Hematopoietic multipotent progenitor cell treated with erythropoietin and hydrocortisone succinate and interleukin-3 and kit ligand, for 6 days (in vitro differentiated cells): ENCODE measurements at places on chromosomes 16 and 17.

DNA sequence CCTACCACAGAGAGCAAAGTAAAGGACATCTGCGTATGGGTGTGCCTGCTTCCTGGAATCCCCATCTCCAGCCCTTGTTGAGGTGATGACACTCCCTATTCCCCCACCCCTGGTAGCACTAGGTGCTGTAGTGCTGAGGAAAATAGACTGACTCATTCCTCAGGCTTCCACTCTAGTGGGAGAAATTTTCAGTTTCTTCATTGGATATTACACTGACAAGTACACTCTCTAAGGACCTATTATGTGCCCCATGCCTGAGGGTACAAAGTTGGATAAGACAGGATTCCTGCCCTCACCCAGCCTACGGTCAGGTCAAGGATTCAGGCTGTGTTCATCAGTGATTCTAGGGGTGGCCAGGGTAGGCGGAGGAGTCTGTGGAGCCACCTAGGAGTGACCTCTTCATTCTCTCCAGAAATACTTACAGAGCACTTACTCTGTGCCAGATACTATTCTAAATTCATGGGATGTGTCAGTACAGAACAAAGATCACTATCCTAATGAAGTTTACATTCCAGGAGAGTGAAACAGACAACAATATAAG, 4.5 kb upstream of the ZC3H7A start:
- DNase-seq = no peak

DNA sequence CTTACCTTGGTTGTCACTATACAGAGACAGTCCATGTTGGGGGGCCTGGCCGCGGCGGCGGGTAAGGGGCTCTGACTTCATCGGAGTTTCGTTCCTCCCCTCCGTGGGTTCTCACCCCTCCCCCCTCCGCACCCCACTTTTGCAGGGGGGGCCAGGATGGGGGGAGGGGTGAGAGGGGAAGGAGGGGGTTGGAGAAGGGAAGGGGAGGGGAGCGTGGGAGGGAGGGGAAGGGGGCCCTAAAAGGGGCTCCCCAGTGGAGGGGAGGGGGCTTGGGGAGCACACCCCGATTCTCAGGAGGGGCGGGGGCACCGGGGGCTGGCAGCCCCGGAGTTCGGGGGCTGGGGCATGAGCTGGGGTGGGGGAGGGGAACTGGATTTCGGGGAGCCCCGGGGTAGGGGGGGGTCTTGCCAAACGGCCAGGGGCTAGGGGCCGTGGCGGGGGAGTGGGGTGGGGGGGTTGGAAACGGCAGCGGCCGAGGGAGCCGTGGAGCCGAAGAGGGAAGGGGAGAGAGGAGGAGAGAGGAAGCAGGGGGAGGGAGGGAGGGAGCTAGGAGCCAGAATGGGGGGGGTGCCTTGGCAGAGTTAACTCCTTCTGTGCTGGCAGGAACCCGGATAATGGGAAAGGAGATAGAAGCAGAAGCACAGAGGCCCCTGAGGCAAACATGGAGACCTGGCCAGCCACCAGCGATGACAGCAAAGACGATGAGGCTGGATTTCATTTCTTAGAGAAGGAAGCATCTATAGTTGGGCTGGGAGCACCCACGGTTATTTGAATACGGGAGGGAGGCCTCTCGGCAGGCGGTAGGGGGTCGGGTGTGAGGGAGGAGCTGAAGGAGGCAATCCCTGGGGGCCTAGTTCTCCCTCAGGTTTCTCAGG, 2.3 kb downstream of the DLG4 start:
- peak; percentile 86 for DNase-seq

DNA sequence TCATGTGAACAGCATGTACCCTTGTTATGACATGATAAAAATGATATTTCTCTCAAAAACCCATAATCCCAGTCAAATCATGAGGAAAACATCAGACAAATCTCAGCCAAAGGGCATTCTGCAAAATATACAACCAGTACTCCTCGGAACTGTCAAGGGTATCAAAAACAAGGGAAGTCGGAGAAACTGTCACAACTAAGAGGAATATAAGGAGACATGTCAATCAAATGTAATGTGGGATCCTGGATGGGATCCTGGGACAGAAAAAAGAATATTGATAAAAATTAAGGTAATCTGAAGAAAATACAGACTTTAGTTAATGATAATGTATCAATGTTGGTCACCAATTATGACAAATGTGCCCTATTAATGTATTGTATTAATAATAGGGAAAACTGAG, 15.6 kb upstream of the CDYL2 start:
- no peak for DNase-seq

GRCh38 chr17:64037802-64038201, 17.4 kb upstream of the ICAM2 start:
- peak; percentile 36 for DNase-seq

- no peak for DNase-seq
Measured at GRCh38 chr17:37137070-37137610, 188.4 kb downstream of the AATF start.

DNA sequence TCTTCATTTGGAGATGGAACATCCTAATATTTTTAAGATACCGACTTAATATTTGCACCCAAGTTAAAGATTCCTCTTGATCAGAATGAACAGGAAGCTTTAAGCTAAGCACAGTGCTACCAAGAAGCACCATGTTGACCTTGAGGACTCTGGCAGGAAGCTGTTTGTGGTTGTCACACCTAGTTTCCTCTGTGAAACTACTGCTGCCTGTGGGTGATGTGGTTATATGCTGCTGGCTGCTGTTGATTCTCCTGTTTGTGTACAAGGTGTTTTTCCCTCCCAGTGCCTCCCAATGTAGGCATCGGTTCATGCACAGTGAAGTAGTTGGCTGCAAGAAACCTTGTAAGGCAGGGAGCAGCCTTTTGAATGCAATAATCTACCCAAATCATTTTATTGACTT, 23.4 kb downstream of the RBL2 start:
- peak; percentile 59 for DNase-seq

DNA sequence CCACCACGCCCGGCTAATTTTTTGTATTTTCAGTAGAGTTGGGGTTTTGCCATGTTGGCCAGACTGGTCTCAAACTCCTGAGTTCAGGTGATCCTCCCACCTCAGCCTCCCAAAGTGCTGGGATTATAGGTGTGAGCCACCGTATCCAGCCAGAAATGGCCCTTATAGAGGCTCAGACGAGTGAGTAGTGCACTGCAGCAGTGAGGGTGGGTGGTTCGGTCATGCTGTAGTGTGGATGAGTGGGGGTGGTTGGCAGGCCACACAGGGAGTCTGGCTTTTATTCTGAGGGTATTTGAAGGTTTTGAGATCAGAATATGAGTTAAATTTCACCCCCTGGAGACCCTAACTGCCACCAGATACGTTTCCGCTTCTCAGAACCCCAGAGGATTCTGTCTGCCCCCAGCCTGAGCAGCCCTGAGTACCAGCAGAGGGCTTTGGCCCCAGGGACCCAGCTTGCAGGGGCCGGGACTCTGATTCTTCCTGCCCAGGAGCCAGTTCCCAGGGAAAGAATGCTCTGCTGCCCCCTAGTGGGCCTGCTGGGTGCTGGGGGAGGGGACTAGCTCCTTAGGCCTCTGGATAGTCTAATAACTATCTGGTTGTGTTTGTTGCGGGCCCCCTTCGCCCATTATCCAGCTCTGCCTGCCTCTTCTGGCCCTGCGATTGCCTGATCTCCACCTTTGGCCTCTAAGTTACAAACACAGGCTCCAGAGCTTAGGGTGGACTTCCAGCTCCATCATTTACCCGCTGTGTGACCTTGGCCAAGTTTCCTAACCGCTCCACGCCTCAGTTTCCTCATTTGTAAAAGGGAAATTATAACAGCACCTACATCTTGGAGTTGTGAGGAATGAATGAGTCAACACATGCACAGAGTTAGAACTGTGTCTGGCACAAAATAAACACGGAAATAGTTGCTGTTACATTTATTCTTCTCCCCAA, 2.0 kb downstream of the ZNF771 start:
- DNase-seq = peak; percentile 95

GRCh38 chr16:7513429-7513828, 180.8 kb downstream of the RBFOX1 start:
- peak; percentile 41 for DNase-seq

DNA sequence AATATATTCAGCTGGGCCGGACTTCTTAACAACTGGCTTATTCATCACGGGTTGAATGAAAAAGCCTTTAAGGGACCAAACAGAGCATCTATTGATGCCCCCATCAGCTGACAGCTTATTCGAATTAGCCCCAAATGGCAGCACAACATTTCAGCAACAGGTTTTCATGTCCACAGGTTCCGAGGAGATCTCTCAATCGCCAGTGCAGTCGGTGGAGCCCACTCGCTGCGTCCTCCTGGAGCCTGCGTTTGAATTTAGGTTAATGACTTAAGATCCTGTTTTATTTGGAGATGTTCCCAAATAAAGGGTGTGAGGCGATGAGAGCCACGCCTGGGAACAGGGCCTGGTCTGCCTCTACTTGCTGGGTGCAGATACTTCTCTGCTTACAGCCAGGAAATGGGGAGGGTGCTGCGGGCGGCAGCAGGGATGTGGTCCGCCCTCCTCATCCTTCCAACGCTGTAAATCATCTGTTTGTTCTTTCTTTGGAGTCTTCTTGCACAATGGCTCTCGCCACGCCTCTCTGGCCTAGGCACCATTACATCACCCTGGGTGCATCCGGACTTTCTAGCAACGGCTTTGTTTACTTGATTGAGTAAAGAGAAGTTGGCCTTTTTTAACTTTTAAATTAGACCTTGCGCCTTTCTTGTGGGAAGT, 22.6 kb downstream of the NDE1 start:
- DNase-seq = peak; percentile 86
